ENCODE measurements at places on chromosomes 6 and 20.

GRCh38 chr6:37260040-37260439, 2.1 kb upstream of the TMEM217 start:
- DNase-seq: no peak

- DNase-seq: no peak
Measured at GRCh38 chr6:137102851-137103492, 58.2 kb upstream of the IL20RA start.

DNA sequence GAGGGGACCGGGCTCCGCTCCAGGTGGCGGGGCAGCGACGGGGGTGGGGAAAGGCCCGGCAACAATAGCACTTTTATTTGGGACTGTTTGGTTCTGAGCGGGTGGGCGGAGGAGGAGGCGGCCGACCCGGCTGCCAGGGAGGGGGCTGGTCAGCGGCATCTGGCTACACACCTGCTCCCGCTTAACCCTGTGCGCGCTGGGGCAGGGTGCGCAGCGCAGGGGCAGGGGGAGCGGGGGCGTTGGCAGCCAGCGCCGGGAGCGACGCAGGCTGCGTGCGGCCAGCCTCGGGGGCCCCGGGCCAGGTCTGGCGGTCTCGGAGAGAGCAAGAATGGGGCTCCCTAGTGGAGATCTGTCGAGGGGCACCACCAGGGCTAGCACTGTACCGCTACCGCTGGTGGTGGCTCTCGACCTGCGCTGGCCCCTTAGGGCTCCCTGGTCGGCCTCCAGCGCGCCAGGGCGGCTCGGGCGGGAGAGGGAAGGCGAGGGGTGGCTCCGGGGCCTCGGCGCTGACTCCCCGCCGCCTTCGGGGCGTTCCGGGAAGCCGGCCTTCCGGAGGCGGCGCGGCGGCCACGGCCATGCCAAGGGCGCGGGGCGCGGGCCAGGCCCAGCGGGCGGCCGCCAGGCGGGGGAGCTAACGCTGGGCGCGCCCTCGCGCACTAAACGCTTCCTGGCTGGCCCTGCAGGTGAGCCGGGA, 92.4 kb downstream of the NCR2 start:
- DNase-seq: no peak

GRCh38 chr6:170029416-170030283, 261.2 kb downstream of the DLL1 start:
- DNase-seq: no peak

- no peak for DNase-seq
Measured at GRCh38 chr6:54426995-54427394, 118.8 kb downstream of the TINAG start.

DNA sequence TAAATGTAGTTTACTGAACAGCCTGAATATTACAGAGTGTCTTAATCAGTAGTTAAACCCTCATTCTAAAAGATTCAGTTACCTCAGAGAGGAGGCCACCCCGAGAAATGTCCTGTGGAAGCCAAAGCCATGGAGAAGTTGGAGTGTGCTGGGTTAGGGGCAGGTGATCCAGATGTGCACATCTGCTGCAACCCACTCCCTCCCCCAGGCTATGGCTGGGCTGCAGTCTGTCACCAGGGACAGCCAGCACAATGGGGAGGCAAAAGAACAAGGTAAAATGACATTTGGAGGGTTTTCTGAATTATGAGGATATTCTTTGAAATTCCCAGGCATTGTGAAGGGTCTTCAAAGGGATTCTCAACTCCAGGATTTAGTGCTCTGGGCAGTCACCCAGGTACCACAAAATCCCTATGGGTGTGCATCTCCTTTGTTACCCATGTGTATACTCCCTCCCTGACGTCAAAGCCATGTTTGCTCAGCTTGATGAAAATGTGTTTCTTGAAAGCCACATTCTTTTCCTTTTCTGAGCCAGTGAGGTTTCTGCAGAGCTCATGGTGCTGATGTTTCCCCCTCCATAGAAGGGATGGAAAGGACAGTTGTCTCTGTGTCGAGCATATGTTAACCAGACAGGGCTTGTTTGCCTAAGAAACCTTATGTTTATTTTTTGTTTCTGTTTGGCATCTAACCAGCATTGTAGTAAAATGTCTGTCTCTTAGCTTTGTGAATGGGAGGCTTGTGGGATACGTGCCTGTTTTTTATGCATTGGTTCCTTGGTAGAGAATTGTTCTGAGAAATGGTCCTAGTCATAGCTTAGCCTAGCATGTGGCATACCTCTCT, 212.3 kb upstream of the TBX18 start:
- peak; percentile 51 for DNase-seq

DNA sequence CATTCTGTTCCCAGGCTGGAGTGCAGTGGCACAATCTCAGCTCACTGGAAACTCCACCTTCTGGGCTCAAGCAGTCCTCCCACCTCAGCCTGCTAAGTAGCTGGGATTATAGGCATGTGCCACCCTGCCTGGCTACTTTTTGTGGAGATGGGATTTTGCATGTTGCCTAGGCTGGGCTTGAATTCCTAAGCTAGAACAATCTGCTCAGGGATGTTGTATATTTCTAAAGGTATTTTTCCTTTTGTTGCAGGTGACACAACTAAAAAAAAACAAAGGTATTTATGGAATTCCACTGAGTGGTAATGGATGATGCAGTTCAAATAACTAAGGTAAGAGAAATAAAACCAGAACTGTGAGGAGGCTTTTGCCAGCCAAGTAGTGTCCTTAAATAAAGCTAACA, 49.7 kb downstream of the PTPRA start:
- DNase-seq: no peak

DNA sequence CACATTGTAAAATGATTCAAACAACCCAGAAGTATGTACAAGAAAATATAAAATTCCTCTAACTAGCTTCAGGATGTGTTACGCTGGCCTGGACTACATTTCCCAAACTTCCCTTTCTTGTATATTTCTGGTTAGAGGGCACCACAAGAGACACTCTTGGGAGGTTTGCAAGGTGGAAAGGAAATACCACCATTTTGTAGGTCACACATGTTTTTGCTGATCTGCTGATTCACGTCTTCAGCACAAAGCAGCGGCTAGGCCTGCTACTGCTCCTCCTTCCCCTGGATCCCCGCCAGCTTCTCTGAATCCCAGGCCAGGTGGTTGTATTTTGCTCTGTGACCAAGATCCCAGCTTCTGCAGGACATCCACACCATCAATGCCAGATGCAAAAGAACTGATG, 104.2 kb downstream of the AGPAT4 start:
- peak; percentile 94 for DNase-seq

All from choroid plexus epithelial cell (primary cell).